ENCODE measurements at places on chromosomes 6 and 20.
A peak's percentile ranks its signal among the peaks of the same experiment; 100 is the strongest.

DNA sequence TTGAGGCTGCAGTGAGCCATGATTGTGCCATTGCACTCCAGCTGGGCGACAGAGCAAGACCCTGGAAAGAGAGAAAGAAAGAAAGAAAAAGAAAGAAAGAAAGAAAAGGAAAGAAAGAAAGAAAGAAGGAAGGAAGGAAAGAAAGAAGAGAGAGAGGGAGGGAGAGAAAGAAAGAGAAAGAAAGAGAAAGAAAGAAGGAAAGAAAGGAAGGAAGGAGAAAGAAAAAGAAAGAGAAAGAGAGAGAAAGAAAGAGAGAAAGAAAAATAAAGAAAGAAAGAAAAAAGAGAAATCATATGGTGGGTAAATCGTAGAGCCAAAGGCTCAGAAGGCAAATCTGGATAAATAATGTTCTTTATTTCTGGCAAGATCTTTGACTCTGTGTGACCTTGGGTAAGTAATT lies 53.4 kb downstream of the CD40 start:
- H3K27ac ChIP-seq: no peak overlapping the region
- H3K4me3 ChIP-seq: no peak overlapping the region
- peaks cover 18% of the 10 kb centered on the region for H3K27me3 ChIP-seq
- no peaks in the 10 kb centered on the region for H3K4me1 ChIP-seq
- H3K36me3 ChIP-seq: no peaks in the 10 kb centered on the region

- no peaks in the 10 kb centered on the region for H3K4me1 ChIP-seq
- no peak overlapping the region for H3K4me3 ChIP-seq
- DNase-seq: no peak
- H3K36me3 ChIP-seq: no peaks in the 10 kb centered on the region
- no peak overlapping the region for H3K27ac ChIP-seq
Measured at GRCh38 chr6:136932599-136932998, 10.5 kb downstream of the SLC35D3 start.

- no peaks in the 10 kb centered on the region for H3K36me3 ChIP-seq
- no peak for DNase-seq
- no peaks in the 10 kb centered on the region for H3K27me3 ChIP-seq
- no peak overlapping the region for H3K4me3 ChIP-seq
- H3K27ac ChIP-seq: no peak overlapping the region
Measured at GRCh38 chr20:47293631-47294030, 62.9 kb downstream of the ZMYND8 start.

DNA sequence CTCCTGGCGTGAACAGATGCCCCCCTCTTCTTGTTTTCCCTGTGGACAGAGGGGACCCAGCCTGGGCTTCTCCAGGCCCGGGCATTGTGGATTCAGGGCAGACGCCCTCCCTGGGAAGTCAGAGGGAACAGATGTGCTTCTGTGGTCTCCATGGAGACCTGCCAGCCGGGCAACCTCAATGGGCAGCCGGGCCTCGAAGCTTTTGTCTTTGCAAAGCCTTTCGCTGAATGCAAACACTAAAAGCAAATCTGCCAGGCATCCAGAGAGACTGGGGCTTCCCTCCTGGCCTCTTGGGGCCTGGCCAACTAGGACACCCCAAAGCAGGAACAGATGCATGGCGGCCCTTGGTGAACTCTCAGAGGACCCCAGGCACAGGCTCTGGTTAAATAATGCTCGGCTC lies 370.0 kb upstream of the SULF2 start:
- no peaks in the 10 kb centered on the region for H3K27me3 ChIP-seq
- no peak overlapping the region for H3K27ac ChIP-seq
- H3K36me3 ChIP-seq: no peaks in the 10 kb centered on the region
- no peak overlapping the region for H3K4me3 ChIP-seq
- no peaks in the 10 kb centered on the region for H3K4me1 ChIP-seq

GRCh38 chr6:154732538-154733182 lies 556 bp upstream of the SCAF8 start:
- no peak for DNase-seq
- H3K36me3 ChIP-seq: peaks cover 2% of the 10 kb centered on the region
- H3K27ac ChIP-seq: peak overlapping the region; percentile 99
- H3K4me1 ChIP-seq: peaks cover 17% of the 10 kb centered on the region

Measured in uterus (tissue), 4 donors.